ENCODE measurements at places on chromosomes 5 and 9.

DNA sequence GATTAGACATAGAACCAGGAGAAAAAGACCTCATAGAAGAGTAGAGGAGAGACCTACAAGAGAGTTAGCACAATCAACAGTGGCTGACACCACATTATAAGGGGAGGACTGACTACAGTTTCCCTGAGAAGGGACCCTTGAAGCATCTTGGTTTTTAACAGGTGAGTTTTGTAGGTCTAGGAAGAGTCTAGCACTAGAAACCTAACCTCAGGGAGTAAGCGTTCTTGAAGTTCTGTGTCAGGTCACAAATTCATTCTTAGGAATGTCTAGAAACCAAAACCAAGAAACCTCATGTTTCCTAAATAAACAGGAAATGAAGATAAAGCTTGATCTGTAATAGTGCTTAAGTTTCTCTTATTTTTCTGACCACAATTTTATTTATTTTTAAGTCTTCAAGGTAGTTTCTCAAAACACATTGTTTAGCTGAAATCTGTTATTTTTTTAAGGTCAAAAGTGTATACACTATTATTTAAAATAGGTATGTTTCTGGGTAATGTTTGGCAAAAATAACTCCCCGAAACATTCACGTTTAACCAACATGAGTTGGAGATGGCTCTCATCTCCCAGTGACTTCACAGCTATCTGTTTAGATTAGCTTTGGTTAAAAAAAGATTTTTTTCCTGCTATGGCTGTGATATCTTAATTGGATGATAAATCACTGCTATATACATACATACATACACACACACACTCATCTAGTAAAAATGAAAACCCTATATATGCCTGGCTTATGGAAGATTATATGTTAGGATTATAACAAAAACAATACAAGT is 37.1 kb downstream of the MAP3K1 start:
- DNase-seq = peak; percentile 72

DNA sequence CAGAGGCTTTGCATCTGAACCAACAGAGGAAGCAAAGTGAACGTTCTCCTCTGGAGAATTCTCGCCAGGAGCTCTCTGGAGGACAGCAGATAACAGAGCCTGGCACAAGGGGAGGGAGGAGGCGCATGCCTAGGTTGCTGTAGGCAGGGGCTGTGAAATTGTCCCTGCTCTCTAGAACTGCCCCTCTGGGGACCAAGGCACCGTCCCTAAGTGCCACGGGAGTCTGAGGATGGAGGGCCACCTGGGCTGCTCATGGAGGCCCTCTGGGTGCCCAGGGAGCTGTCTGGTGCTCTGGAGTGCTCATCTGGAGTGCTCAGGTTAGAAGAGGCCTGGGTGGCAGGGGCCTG is 77.6 kb downstream of the CACNA1B start:
- DNase-seq = no peak

- DNase-seq = peak; percentile 54
Observed at GRCh38 chr9:22079873-22080341, 70.8 kb upstream of the CDKN2B start.

- peak; percentile 51 for DNase-seq
Observed at GRCh38 chr5:178234750-178235587, 2.4 kb upstream of the PHYKPL start.

DNA sequence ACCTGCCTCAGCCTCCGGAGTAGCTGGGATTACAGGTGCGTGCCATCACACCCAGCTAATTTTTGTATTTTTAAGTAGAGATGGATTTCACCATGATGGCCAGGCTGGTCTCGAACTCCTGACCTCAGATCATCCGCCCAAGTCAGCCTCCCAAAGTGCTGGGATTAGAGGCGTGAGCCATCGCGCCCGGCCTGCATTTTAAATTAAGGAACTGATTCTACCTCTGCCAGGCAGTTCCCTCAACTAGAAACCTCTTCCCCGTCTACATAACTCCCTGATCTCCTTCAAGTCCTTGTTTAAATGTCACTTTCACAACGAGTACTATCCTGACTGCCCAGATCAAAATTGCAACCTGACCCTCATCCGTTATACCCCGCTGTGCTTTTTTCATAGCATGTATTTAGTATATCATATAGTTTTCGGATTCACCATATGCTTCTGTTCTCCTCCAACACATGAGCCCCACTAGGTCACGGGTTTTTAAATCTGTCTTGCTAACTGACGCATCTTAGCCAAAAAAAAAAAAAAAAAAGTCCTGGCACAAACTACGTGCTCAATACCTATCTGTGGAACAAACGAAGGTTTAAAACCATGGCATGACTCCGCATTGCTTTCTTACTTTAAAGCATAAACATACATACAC is 858 bp upstream of the SOWAHA start:
- no peak for DNase-seq
